ENCODE measurements at places on chromosomes 7 and 10.

GRCh38 chr10:133150226-133150625 is 9.8 kb upstream of the KNDC1 start:
- no peak for DNase-seq

- peak; percentile 48 for DNase-seq
Observed at GRCh38 chr10:20858292-20859124, 38.6 kb downstream of the NEBL start.

DNA sequence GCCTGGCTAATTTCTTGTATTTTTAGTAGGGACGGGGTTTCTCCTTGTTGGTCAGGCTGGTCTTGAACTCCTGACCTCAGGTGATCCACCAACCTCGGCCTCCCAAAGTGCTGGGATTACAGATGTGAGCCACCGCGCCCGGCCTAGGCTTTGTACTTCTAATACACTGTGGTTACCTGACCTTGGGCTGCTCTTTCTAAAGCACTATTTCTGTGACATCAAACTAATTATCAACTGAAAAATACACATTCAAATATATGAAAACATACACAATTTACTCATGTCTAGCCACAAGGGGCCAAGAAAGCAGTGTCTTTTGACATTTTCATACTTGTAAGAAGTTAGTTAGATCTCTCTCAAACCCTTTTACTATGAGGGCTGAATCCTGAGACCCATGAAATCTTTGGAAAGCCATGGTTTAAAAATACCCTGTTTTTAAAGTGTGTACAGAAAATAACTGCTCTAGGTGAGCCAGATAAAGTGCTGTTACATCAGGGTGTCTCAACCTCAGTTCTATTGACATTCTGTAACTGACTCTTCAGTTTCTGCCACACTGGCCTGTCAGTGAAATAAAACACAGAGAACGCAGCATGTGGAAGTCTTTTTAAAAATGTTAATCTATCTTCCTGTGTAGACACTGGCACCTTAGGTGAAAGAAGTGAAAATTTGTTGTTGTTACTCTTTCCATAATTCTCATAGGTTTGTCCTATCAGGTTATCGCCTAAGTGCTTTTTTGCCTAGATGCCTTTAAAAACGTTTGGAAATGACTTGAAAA is 58.8 kb downstream of the CREM start:
- DNase-seq: no peak

- DNase-seq: no peak
Observed at GRCh38 chr7:149050941-149051340, 22.6 kb upstream of the PDIA4 start.

- no peak for DNase-seq
Observed at GRCh38 chr10:6279540-6280267, 77.0 kb downstream of the PFKFB3 start.

GRCh38 chr10:124323806-124324205 is 94.9 kb downstream of the OAT start:
- DNase-seq: no peak

- no peak for DNase-seq
Observed at GRCh38 chr10:44394696-44395381, 9.9 kb upstream of the CXCL12 start.

GRCh38 chr7:147775516-147776284 is 814.9 kb upstream of the C7orf33 start:
- no peak for DNase-seq

- no peak for DNase-seq
Observed at GRCh38 chr7:45699726-45700390, 125.7 kb downstream of the ADCY1 start.

DNA sequence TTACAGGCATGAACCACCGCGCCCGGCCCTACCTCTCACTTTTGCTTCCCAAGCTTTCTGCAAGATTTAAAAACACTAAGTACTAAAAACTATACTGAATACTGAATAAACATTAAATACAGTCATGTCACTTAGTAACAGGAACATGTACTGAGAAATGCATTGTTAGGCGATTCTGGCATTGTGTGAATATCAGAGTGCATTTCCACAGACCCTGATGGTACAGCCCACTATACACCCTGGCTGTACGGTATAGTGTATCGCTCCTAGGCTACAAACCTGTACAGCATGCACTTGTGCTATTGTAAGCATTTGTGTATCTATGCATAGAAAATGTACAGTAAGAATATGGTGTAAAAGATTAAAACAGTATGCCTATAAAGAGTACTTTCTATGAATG is 29.1 kb downstream of the PDIA4 start:
- DNase-seq: no peak

- no peak for DNase-seq
Observed at GRCh38 chr10:42888504-42889095, 106.0 kb downstream of the BMS1 start.

- no peak for DNase-seq
Observed at GRCh38 chr7:157560710-157561522, 224.1 kb downstream of the DNAJB6 start.

GRCh38 chr10:88616250-88616977 is 29.9 kb downstream of the LIPJ start:
- DNase-seq: peak; percentile 11

GRCh38 chr7:49775949-49776443 is 2.6 kb downstream of the VWC2 start:
- DNase-seq: no peak

DNA sequence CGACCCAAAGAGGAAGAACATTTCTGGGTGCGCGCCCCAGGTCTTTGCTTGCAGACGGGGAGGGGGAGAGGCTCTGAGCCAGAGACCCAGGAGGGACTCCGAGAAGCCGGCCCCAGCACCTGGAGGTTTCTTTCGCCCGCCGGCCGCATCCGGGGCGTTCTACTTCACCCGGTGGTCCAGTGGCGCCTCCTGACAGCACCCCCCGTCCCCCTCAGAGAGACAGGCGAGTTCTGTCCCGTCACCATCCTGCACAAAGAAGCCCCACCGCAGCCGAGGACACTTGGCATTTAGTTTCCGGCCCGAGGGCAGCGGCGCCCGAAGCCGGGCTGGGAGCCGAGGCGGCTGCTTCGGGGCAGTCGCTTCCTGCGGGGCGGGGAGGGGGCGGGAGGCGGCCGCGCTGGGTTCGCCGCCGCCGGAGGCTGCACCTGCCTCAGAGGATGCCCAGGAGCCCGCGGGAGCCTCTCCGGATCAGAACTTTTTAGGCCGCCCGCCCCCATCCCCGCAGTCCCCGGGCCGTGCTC is at the start of gene TMEM178B:
Gene TMEM178B (plus strand): TSS at position 424 of the 521 bp plus-strand sequence.
- DNase-seq: no peak

DNA sequence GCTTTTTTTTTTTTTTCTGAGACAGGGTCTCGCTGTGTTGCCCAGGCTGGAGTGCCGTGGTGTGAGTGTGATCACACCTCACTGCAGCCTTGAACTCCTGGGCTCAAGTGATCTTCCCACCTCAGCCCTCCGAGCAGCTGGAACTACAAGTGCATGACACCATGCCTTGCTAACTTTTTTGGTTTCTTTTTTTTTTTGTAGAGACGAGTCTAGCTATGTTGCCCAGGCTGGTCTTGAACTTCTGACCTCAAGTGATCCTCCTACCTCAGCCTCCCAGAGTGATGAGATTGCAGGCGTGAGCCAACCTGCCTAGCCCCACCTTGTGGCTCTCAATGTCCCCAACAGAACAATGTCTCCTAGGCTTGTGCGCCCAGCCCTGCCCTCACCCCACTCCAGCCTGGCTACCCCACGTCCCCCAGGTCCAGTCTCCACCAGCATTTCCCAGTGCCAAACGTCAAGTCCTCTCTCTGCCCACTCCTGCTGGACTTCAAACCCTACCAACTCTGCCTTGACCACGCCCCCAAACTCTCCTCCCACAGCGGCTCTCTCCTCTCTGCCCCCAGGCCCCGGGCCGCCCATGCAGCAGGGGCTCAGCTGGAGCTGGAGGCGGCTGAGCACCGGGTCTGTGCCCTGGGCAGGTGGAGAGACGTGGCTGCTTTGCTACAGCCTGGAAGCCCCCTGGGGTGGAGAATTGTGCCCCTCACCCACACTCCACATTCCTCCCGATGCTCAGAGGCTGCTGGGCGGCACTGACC is 18.9 kb downstream of the BHLHA15 start:
- no peak for DNase-seq

- no peak for DNase-seq
Observed at GRCh38 chr10:43090188-43090587, 13.3 kb downstream of the RET start.

GRCh38 chr10:35426657-35427056 is 90.3 kb downstream of the CCNY start:
- no peak for DNase-seq

GRCh38 chr7:46352004-46352954 is 431.2 kb upstream of the IGFBP3 start:
- peak; percentile 18 for DNase-seq

- no peak for DNase-seq
Observed at GRCh38 chr7:149724661-149725425, 48.5 kb downstream of the ZNF467 start.

DNA sequence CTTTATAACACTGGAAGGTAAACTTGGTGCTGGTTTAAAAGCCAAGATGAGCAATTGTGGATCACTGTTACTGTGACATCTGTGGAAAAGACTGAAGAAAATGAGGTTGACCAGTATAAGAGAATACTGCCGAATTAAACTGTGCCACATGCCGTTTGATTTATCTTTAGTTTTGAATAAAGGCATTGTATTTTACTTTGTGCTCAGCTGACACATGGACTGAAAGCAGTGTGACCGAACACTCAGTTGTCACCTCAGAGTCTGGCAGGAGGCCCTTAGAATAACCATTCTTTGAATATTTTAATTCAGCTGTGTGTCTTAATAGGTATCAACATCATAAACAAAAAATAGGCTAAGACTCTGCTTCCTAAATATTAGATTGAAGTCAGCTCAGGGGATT is 133.7 kb upstream of the GJD4 start:
- DNase-seq: no peak

DNA sequence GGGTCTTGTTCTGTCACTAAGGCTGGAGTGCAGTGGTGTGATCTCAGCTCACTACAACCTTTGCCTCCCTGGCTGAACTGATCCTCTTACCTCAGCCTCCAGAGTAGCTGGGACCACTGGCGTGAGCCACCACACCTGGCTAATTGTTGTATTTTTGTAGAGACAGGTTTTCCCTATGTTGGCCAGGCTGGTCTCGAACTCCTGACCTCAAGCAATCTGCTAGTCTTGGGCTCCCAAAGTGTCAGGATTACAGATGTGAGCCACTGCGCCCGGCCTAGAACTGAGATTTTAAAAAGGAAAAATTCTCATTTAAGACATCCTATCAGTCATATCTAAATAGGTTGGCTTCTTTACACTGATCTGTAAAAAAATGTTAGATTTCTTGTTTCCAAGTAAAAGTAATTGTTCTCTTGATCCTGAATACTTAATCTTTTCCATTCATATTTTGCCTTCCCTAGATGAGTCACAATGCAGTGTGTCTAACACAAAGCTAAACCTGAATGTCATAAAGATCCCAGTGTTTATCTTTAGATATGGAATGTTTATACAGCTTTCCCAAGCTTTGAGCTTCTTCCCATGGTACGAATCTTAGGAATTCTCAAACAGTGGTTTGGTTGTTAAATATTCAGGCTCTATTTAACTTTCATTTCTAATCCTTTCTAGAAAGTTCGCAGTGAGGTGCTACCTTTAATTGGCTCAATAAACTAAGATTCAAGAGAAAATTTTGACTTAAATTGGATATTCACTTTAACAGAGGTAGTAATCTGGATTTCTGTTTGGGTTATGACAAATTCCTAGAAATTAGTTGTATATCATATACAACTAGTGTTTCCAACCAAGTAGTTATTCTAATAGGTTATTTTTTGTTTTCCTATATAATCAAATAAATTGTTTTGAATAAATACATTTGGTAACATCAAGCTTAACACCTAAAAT is 12.1 kb upstream of the LAMB1 start:
- no peak for DNase-seq

DNA sequence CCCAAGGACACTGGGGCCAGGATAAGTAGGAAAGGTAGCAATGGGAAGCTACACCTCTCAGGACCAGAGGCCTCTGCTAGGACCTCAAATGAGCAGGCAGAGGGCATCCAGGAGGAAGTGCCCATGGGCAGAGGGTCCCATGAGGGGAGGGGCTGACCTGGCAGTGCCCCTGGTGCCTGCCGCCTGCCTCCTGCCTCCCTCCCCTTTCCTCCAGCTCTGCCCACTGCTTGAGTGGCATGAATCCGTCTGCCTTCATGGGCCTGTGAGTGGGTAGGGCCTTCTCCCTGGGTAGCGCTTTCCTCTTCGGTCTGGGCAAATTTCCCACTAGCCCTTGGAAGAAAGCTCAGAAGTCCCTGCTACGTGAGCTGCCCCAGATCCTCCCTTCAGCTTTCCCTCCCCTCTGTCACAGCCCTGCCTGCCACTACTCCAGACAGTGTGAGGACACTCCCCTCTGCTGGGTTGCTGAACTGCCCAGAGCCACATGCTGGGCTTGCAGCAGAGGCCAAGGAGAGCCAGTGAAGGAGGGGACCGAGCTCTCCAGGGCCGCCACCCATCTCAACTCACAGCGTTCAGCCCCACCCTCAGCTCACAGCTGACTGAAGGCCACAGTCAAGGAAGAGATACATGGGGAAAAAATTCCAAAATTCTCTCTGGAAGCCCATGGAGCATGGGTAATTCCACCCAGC is 141.4 kb downstream of the ARHGAP22 start:
- DNase-seq: no peak

- no peak for DNase-seq
Observed at GRCh38 chr10:78900715-78901430, 167.9 kb upstream of the ZMIZ1 start.

DNA sequence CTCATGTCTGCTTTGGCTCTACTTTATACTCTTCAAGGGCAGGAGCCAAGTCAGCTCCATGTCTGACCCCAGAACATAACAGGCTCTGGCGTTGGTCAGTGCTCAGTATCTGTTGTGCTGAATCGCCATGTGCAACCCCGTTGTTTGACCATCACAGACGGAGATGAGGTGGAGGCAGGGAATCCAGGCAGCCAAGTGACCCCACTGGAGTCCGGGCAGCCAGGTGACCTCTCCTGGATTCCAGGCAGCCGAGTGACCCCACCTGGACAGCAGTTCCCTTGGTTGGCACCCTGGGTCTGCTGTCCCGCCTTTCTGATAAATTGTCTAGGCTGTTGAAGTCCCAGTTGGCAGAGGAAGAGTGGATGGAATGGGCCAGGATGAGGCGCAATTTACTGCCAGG is 232.2 kb downstream of the TCERG1L start:
- no peak for DNase-seq

- DNase-seq: no peak
Observed at GRCh38 chr10:32964270-32964669, 6.2 kb upstream of the ITGB1 start.

GRCh38 chr7:123562121-123562520 is 4.5 kb upstream of the NDUFA5 start:
- DNase-seq: no peak

DNA sequence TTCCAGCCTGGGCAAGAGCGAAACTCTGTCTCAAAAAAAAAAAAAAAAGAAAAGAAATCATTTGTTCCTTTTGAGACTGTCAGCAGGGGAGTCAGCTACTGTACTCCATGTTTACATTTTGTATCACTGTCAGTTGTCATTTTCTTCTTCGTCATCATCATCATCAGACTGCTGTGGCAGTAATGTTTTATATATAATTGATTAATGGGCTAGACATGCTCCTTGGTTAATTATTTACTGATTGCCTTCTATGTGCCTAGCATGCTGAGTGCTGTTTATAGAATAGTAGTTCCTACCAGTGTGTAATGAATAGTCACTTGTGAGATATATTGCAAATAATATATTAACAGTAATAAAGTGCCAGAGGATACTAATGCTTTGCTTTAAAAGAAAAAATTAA is 50.5 kb downstream of the VCL start:
- no peak for DNase-seq
